CD8-positive, alpha-beta memory T cell (primary cell): ENCODE measurements at places on chromosomes 13 and 19. TPM values are rescaled to one million over a fixed set of nuclear protein-coding genes. Genes with fewer than 3 reads are reported as not detected.

PTGER1 gene
- not detected for total RNA-seq

NANOS3 gene
- 0.90 TPM for total RNA-seq

DENND1C gene
- total RNA-seq: 55.1 TPM

MADCAM1 gene
- total RNA-seq: 0.33 TPM

CALR3 gene
- not detected for total RNA-seq

TTC9B gene
- not detected for total RNA-seq

CXCL17 gene
- not detected for total RNA-seq

GRCh38 chr13:93730780-93731179 is 504.2 kb downstream of the GPC6 start:
- no peak for DNase-seq

- DNase-seq: no peak
These were observed 14.1 kb downstream of the SSC5D start for GRCh38 chr19:55502197-55502952.

DNA sequence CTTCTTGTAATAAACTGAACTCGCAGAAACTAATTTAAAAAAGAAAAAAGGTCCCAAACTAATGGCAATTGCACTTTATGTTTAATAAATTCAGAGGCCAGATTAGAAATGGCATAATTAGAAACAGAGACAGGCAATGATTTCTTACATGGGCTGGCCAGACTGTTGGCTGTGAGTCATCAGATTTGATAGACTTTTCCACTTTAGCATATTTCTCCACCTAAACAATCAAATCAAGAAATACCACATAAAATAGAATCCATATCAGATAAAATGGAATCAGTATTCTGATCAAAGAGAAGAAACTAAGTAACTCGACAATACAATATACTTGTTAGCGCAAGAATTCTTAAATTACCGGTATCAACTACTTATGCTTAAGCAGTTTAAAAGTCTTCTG is 29.0 kb downstream of the EXOSC8 start:
- no peak for DNase-seq

DNA sequence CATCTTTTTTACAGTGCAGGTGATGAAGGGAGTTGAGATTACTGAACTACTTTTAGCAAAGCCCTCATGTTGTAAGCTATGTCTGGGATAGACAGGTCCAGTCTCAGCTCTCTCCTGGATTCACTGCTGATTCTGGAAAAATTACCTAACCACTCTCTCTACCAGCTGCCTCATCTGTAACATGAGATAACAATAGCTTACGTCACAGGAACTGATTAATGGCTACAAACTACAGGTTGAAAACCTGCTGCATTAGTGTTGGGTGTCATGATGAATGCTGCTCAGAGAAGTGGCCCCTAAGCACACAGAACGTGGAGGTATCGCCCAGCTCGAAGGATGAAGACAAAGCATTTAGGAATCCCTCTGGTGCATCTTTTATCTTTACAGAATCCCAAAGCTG is 277.8 kb downstream of the ABCC4 start:
- no peak for DNase-seq

DNA sequence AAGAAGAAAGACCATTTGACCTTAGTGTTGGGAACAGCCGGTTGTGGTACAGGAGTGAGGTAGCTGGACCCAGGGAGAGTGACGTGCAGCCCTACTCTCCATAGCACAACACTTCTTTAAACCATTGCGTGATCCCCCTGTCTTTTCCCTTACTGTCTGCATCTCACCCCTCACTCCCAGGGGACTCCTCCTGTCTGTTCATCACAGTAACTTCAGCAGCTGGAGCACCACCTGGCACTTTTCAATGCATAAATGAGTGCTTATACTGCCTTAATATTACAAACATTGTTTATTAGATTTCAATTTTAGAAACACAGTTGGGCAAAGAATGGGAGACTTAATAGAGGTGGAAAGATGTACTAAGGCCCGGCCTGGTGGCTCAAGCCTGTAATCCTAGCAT is 285.5 kb downstream of the UQCRFS1 start:
- no peak for DNase-seq

DNA sequence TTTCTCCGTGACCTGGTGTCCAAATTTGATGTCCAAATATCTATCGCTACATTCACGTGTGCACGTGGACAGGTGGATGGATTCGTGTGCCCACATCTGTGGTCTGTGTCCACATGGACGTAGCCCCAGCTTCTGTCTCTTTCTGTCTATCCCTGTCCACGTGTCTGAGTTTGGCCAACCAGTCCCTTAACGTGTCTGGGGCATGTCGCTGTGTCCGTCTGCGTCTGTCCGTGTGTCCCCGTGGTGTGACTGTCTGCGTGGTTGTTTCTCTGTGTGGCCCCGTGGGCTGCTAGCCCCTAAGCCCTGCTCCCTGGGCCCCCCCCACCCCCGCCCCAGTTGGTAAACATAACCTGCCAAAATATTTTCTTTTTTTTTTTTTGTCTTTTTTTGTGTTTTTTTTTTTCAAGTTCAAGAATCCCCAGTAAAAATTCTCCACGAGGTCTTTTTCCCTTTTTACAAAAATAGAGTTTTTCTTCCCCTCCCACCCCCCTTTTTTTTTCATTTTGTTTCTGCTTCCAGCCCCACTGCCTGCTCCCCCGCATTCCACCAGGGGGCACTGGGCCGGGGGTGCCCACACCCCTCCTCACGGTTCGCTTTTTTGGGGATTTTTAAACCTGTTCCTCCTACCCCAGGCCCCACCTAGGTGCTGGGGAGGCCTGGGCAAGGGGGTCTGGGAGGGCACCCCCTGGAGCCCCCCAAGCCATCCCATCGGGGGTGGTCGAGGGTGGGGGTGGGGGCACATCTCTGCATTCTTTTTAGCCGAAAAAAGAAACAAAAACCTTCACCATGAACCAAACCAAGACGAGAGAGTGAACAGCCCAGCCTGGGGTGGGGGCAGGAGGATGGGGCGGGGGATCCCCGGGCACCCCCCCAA is 18.3 kb downstream of the PRKCSH start:
- DNase-seq: no peak
